H9 (cell line): ENCODE measurements at places on chromosomes 3 and 15. TPM values are rescaled to one million over a fixed set of nuclear protein-coding genes. Genes with fewer than 3 reads are reported as not detected.

DNA sequence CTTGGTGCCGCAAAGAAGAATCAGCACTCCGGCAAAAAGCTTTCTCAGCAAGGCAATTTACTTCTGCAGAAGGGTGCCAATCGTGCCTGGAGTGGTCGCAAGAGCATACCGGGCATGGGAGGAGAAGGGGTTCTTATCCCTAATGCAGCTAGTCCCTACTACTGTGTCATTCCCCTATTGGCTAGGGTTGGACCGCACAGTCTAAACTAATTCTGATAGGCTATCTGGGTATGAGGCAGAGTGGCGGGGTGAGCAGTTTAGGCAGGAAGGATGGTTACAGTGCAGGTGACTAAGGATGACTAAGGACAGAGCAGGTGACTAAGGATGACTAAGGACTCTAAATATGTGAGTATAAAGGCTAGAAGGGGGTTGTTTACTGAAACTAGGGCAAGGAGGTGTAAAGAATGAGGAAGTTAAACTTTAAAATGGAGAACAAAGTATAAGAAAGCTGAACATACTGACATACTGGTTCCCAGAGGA, 52.9 kb downstream of the PGBD4 start:
- DNase-seq: peak; percentile 82

DNA sequence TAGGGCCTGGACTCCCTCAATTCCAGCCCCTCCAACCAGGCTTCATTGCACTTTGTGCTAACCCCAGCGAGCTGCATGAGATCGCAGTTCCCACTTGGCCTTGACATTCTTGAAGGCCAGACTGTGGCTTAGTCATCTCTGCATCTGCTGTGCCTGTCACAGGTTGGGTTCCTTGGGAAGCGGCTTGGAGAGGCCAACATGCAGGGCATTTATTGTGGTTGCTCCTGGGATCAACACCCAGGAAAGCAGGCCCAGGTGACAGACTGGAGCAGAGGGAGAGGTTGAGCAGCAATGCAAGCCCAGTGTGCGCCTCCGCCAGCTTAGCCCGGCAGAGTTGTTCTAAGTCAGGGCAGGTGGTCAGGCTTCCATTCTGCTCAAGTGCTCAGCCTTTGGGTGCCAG, 10.5 kb downstream of the ABCF3 start:
- no peak for DNase-seq

DNA sequence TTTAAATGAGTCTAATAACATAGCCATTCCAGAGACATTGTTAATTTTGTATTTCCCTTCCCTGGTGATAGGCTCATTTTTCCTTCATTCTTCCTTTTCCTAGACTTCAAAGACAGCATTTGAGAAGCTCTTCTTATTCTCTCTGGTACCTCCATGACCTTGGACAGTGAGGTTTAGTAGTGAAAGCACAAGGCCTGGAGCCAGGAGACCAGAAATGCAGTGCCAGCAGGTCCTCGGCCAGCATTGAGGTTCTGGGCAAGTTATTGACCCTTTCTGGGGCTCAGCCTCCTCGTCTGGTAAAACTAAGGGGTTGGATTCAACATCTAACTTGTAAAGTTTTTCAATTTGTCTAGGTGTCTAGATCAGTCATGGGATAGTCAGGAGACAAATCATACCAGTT, 146.9 kb downstream of the SV2B start:
- DNase-seq: no peak

The MLH1 gene
- total RNA-seq: 45.1 and 45.8 TPM in 2 replicates

GRCh38 chr3:45066109-45066801, 40.2 kb downstream of the CLEC3B start:
- DNase-seq: no peak

The PLA2G4B gene
- 3.7 and 6.3 TPM in 2 replicates for total RNA-seq

DNA sequence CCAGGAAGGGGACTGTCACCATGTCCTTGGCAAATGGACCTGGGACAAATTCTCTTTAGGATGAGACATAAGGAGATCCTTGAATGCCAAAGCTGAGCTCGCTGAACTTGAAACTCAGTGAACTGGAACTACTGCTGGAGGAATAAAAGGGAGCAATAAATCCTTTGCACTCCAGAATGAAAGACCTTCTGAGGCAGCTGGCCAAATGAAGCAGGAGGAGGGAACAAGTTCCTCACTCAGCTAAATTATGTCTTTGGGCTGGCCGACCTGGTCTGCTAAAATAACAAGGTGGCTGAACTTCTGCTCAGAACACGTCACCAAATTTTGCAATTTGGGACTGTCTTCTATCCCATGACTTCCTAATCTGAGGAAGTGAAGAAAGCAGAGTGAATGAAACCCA, 314.7 kb downstream of the LPP start:
- DNase-seq: no peak

DNA sequence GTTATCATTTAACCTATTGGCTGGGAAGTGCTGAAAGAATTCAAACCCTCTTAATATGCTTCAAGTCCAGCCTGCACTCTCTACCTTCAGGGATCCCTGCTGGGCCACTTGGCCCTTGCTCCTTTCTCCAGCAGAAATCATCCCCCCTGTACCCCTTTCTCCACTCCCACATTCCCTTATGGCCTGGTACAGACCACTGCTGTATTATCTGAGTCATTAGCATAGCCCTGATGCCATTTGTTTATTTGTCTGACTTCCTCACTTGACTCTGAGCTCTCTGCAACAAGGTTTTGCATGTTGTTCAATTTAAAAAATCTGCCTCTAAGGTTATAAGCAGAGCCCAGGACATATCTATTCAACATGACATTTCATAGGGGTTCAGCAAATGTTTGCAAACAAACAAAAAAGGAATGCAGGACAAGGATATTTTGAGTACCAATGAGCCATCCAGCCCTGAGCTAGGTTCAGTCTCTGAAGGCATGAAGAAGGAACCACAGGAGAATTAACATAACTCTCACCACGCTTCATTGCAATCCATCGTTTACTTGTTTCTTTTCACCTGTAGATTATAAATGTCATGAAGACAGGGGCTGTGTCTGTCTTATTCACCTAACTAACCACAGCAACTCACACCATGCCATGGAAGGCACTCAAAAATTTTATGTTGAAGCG, 26.6 kb upstream of the HES1 start:
- DNase-seq: no peak

- no peak for DNase-seq
Observed at GRCh38 chr3:58868097-58868779, 181.6 kb downstream of the CFAP20DC start.

- DNase-seq: no peak
Observed at GRCh38 chr3:119403201-119403600, 60.2 kb downstream of the TMEM39A start.

The SFMBT1 gene
- total RNA-seq: 15.3 and 15.4 TPM in 2 replicates

The SMCO1 gene
- not detected in 2 replicates for total RNA-seq

DNA sequence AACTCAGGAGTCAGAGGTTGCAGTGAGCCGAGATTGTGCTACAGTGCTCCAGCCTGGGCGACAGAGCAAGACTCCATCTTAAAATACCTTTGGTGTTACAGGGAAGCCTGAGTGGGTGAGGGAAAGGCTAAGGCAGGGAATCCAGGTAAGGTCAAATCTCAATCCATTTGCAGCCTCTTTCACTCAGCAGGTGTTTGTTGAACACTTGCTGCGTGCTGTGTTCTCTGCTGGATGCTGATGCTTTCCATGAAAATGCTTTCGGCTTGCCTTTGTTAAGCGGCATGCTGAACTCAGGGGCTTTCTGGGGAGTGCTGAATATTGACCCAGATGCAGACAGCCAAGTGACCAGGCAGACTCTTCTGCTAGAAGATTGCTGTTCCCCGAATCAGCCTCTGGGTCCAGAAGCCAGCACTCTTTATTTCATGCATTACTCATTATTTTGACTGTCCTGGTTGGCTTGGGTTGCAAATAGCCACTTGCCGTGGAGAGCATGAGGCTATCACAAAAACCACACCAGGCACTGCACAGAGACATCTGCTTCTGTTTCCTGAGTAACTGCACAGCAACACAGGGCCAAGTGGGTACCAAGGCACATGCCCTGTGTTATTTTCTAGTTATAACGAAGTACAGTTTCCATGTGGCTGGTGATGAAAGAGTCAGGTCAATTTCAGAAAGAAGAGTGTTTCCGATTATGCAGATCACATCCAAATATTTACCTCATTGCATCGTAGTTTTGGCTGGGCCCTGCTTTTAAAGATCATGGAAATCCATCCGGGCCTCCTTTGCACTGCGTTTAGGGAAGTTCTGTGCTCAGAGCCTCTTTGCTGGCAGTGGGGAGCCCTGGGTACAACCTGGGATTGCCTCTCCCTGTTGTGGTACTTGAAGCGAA, 88.6 kb downstream of the THSD4 start:
- DNase-seq: peak; percentile 87

The RBPMS2 gene
- 181 and 185 TPM in 2 replicates for total RNA-seq

DNA sequence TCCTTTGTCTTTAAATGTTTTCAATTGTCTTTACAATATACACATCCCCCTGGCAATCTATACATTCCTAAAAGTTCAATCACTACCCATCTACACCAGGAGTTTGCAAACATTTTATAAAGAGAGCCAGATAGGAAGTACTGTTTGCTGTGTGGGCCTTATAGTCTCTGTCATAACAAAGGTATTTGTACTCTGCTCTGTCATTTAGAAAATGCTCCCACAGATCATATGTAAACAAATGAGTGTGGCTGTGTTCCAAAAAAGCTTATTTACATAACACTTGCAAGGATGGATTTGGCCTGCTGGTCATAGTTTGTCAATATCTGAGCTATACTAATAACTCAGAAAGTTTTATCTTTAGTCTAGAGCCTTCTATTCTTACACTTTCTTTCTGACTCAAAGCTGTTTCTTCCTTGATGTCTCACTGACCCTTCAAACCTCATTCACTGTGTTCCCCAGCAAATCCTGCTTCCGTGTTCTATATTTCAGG, 511.9 kb downstream of the GBE1 start:
- no peak for DNase-seq

DNA sequence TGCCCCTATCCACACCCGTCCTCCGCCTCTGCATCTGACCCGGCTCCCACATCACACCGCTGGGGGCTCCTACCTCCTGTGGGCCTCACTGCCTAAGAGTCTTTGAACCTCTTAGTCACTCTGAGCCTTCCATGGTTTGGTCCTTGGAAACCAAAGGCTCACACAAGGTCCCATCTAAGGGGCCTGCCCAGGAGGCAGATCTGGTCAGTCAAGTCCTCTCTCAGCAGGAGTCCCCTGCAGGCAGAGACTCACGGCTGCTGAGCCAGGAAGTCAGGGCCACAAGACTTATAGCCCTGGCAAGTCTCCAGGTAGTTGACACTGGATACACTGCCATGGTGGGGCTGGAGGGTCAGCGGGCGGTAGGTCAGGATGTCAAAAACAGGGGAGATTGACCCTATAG, 31.2 kb upstream of the ALDH1L1 start:
- no peak for DNase-seq

The FBXW12 gene
- total RNA-seq: 0.59 and 0.74 TPM in 2 replicates

The SEMA3F gene
- total RNA-seq: 11.9 and 14.3 TPM in 2 replicates

The SPATA12 gene
- total RNA-seq: 0.11 and 0.22 TPM in 2 replicates

GRCh38 chr15:64090527-64090926, 3.1 kb downstream of the CIAO2A start:
- no peak for DNase-seq

DNA sequence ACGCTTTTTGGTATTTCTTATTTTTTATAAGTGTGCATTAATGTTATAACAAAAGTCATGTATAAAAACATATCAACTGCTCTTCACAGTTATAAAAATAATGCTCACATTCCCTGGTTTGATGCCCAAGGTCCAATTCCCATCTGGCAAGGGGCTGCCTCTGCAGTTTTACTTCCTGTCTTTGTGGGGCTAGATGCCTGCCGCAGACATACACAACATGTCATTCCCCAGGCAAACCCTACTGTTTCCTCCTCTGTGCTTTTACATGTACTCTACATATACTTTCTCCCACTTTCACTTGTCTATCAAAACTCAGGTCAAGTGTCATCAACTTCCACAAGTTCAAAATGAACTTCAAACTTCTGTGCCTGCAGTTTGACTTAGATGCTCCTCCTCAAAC, 60.5 kb upstream of the ETV5 start:
- no peak for DNase-seq

DNA sequence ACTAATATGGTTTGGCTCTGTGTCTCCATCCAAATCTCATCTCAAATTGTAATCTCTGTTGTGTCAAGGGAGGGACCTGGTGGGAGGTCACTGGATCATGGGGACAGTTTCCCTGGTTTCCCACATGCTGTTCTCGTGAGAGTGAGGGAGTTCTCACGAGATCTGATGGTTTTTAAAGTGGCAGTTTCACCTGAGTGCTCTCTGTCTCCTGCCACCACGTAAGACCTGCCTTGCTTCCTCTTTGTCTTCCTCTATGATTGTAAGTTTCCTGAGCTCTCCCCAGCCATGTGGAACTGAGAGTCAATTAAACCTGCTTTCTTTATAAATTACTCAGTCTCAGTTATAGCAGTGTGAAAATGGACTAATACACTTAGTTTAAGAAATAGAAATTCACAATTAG, 228.9 kb downstream of the CD47 start:
- no peak for DNase-seq

GRCh38 chr15:36284911-36285310, 294.5 kb upstream of the CDIN1 start:
- DNase-seq: no peak

The ZNF385D gene
- total RNA-seq: 1.2 and 1.5 TPM in 2 replicates

DNA sequence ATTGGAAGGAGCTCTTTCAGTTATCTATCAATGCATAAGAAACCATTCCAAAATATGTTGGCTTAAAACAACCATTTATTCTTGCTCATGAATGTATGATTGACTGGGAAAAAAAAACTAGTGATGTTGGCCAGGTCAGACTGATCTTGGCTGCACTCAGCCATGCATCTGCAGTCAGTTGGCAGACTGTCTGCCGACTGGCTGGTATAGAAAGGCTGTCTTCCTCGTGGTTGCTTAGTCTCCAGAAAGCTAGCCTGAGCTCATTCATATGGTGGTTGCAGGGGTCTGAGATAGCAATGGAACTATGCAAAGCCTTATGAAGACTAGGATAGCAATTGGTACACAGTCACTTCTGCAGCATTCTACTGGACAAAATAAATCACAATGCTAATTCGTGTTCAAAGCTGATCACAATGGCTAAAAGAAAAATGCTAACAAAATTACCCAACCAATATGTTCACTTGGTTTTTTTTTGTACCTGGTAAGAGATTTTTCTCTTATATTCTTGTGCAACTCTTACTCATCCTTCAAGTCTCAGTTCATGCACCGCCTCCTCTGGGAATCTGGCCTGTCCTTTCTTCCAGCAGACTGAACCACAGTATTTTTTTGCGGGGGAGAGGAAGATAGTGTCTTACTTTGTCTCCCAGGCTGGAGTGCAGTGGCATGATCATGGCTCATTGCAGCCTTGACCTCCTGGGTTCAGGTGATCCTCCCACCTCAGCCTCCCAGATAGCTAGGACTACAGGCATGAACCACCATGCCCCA, 126.8 kb downstream of the KCNAB1 start:
- DNase-seq: no peak

- DNase-seq: no peak
Observed at GRCh38 chr3:142470826-142471225, 23.0 kb upstream of the XRN1 start.

DNA sequence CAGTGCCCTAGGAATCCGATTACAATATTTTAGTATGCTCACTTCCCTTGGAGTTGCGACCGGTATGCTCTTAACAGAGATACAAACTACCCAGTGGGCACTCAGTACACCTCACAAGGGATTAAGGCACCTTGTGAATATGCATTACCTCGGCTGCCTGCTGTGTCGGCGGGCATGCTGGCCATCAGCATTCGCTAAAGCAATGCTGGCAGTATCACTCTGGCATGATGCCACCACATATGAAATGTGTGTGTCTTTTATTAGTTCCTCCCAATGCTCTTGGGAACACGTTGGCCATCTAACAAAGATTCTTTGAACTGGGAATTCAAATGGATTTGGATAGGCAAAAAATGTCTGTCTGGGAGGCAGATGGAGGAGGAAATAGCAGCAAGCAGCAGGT, 67.4 kb upstream of the FOXB1 start:
- DNase-seq: no peak

The TRNT1 gene
- 49.2 and 50.1 TPM in 2 replicates for total RNA-seq

GRCh38 chr3:160170409-160171370, 54.5 kb upstream of the C3orf80 start:
- no peak for DNase-seq
